ENCODE measurements at places on chromosomes 12 and 14. TPM values are rescaled to one million over a fixed set of nuclear protein-coding genes. Genes with fewer than 3 reads are reported as not detected.

KRT4 gene
- not detected for total RNA-seq

BIN2 gene
- not detected for total RNA-seq

SLC2A14 gene
- 0.32 TPM for total RNA-seq

HOXC10 gene
- 0.43 TPM for total RNA-seq

PPM1H gene
- 2.3 TPM for total RNA-seq

Measured in fibroblast of villous mesenchyme (primary cell).